ENCODE measurements at places on chromosomes 5 and 9.

- DNase-seq: no peak
These were observed 21.0 kb upstream of the TOR1B start for GRCh38 chr9:129781981-129782380.

DNA sequence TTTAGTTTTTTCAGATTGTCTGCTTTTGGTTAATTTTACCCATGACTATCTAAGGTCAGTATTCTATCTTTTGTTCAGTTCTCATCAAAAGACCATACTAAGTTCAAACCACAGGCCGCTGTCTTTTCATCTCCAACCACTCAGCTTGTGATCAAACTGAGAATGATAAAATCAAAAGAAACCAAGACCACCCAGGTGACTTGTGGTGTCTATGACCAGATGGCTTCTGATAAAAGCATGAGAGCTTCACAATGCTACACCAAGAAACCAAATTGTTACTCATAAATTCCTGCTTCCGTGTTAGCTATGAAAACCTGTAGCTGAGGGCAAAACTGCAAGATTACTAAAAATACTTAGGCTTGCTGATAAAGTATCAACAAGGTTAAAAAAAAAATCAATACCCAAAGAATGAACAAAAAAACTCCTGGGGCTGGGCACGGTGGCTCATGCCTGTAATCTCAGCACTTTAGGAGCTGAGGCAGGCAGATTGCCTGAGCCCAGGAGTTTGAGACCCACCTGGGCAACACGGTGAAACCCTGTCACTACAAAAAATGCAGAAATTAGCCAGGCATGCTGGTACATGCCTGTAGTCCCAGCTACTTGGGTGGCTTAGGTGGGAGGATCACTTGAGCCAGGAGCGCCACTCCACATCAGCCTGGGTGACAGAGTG is 25.8 kb upstream of the GPX8 start:
- DNase-seq: no peak

DNA sequence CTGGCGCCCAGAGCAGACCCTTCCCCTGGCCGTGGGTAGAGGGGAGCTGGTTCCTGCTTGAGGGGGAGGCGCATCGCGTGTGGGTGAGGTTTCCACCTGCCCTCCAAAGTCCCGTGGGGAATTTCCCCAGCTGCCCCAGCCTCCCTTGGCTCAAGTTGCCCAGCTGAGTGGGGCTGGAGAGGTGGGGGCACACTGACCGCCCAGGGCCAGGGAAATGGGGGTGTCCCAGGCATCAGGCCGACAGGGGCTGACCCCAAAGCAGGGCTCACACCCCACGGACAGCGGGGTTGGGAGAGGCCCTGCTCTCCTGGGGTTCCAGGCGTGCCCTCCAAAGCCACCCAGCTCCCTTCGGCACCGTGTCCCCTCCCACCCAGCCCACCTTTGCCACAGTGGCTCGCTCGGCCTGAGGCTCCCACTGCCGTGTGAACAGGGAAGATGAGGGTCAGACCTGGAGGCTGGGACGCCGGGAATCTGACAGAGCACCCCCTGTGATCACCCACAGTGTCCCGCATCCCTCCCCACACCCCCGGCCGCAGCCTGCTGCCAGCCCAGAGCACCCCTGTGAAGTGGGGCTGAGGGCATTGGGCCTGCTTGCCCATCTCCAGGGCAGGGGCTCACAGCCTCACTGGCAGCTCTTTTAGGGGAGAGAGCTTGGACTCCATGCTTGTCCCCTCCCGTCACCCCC is 933 bp upstream of the EGFL7 start:
- no peak for DNase-seq

GRCh38 chr5:158940977-158941376 is 158.7 kb downstream of the EBF1 start:
- DNase-seq: no peak

GRCh38 chr5:4634342-4634741 is 505.8 kb upstream of the ADAMTS16 start:
- DNase-seq: no peak

GRCh38 chr9:128992995-128993394 is 35.1 kb downstream of the SH3GLB2 start:
- no peak for DNase-seq
